NCI-H2081 treated with DMSO at 0.1 percent for 48 hours (cell line): ENCODE measurements at places on chromosomes 3 and 15.
A peak's percentile ranks its signal among the peaks of the same experiment; 100 is the strongest.

GRCh38 chr3:122382888-122383666, at the start of gene MIX23:
MIX23 (minus strand) TSS chr3:122383231; CDS start chr3:122383224, 7 bp downstream.
- peak; percentile 86 for DNase-seq

- DNase-seq, result no peak
These were observed 55.9 kb upstream of the MCTP2 start for GRCh38 chr15:94175420-94175819.

- DNase-seq, result no peak
These were observed 28.3 kb downstream of the APBA2 start for GRCh38 chr15:28914046-28914445.

DNA sequence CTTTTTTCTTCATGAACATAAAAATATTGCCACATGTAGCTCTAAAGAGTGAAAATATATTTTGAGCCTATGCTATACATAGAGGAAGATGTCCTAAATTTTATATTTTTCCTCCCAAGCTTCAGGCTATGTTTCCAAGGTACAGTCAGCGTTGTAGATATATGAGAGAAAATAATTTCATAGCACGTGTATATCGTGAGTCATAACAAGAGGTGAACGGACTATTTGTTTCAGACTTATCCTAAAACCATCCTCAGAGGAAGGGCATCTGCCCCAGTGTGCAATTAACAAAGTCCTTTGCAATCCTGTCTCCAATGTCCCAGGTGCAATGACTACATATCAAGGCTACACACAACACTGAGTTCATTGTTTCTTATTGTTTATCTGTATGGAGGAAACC, 177.3 kb upstream of the ARRDC4 start:
- no peak for DNase-seq

GRCh38 chr3:60079076-60079475, 1029.3 kb upstream of the CFAP20DC start:
- no peak for DNase-seq

DNA sequence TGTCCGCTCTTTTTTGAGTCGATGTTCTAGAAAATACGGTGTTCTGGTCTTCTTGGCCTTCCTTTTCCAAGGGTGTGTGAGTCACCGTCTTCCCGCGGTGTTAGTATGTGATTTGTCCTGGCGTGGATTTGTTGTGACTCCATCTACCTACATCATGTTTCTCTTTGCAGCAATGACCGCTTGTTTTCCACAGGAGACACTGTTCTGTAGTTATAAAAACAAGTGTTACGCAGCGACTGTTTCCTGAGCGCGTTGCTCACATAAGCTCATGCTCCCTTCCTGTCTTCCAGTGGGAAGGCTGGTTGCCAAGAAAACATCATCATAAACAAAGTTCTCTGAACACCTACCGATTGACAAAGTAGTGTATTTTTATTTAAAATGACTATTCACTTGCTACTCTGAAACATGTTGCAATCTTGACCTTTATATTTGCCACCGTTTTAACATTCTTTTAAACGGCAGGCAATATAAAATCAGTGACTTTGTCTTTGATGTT, 19.0 kb downstream of the USP13 start:
- DNase-seq, result no peak

- no peak for DNase-seq
These were observed 62.1 kb downstream of the NCEH1 start for GRCh38 chr3:172648747-172649146.

GRCh38 chr3:70501561-70501960, 189.1 kb upstream of the MDFIC2 start:
- no peak for DNase-seq

- no peak for DNase-seq
These were observed 25.3 kb upstream of the TM4SF4 start for GRCh38 chr3:149449182-149449581.

- DNase-seq, result no peak
These were observed 60.4 kb downstream of the ARIH1 start for GRCh38 chr15:72534523-72534922.

GRCh38 chr3:38521391-38521987, 25.3 kb downstream of the EXOG start:
- DNase-seq, result peak; percentile 21

- no peak for DNase-seq
These were observed 13.1 kb upstream of the CYP11A1 start for GRCh38 chr15:74380361-74381189.

- DNase-seq, result no peak
These were observed 483.0 kb upstream of the AGTR1 start for GRCh38 chr3:148214705-148215104.

DNA sequence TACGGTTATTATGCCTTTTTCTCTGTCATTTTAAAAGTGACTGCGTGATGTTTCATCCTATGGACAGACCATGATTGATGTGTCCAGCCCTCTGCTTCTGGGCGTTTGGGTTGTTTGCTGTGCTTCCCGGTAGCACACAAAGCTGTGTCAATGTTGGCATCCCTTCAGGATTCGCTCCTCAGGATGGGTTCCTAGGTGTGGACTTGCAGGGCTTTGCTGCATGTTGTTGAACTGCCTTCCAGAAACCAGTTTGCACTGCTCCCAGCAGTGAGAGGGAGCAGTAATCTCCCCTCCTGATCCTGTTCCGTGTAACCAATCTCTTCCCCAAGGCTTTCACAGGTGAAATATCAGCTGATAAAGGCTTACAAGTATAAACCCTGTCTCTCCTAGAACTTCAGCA, 787 bp downstream of the TRPM1 start:
- peak; percentile 72 for DNase-seq

DNA sequence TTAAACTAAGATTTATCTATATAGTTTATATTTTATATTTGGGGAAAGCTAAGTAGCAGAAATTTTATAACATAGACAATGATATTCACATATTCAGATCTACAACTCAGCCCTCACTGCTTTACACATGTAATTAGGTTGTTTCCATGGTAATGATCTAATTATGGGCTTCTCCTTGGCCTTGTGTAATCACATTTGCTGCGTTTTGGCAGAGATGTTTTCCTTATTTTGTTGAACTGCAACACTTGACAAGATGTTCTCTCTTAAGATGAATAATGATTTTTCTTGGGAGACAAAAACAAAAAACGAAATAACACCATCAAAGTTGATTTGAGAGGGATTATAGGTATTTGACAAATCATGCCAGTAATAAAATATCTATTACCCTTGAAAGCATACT, 635.6 kb upstream of the TBL1XR1 start:
- peak; percentile 97 for DNase-seq

DNA sequence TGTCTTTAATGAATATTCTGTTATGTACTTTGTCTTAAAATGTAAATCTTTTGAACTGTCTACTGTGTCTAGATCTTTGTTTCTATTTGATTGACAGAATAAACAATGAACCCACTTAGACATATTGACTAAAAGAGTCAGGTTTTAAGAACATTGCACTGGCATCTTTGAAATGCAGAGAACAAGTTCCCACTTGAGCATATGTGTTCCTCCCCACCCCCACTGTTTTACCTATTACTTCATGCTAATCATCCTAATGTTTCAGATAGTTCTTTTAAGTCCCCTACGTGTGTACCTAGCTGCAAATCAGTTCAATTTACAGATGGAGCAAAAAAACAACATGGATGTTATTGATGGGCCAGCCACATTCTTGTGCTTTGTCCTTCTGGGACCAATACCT, 11.7 kb upstream of the TCF12 start:
- DNase-seq, result no peak

DNA sequence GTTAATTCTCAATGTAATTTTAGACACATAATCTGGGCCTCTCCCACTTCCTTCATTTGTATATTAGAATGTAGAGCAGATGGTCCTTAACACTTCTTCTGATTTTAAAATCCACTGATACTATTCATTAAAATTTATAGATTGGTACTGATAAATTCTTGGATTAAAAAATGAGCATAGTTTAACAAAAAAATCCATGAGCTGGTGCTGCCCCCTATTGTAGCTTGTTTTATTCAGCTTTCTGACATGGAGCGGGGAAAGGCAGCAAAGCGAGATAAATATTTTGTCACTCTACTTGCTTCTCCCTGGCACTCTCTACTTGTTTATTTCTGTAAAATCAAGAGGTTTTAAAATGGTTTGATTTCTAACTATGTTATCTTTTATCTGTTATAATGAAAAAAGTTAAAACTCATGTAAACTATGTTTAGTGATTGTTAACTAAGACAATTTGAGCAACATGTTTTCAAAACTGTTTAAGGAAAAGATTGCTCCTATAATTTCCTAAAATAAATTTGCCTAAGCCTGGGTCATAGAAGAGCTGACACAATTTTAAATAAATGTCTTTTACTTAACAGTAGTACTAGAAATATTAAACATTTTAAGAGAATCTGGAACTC, 26.5 kb upstream of the PLOD2 start:
- DNase-seq, result no peak
